ENCODE measurements at places on chromosomes 12 and 14.

GRCh38 chr12:92144631-92145480, 790 bp downstream of the BTG1 start:
- DNase-seq, result peak; percentile 55

DNA sequence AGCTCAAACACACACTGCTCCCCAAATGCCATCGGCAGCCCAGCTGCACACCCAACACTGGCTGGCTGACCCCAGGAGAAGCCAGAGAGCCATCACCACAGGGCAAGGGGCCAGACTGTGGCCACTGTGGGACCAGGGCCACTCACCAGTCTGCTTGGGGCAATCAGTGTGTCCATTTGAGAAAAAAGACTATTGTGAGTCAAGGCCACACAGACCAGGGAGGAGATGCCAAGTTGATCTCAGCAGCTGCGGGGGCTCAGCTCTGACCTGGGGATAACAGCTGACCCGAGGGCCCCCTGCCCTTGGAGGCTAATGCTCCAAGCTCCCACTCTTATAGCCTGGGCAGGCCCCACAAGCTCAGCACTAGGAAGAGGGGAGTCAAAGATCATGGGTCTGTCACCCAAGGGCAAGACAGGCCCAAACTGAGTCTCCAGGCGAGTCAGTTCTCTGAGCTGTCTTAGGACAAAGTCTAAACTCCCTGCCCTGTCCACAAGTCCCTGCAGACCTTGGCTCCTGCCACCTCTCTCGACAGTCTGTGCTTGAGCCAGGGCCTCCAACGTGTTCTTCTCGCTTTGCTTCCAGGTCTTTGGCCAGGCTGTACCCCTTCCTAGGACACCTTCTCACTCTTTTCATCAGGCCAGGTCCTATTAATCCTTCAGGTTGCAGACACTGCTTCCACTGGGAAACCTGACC, 30.1 kb upstream of the PNMA1 start:
- no peak for DNase-seq

GRCh38 chr12:76084863-76085519, 506 bp upstream of the NAP1L1 start:
- DNase-seq, result no peak

GRCh38 chr14:104803912-104804410, 3.1 kb downstream of the ZBTB42 start:
- no peak for DNase-seq

DNA sequence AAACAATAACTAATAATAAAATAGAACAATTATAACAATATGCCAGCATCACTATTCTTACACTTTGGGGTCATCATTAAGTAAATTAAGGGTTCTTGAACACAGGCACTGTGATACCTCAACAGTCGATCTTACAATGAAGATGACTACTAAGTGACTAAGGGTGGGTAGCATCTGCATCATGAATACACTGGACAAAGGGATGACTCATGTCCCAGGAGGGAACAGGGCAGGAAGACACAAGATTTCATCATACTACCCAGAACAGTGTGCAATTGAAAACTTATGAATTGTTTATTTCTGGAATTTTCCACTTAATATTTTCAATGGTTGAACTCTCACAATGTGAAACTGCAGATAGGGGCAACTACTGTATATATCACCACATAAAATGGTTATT, 19.7 kb downstream of the TSPAN19 start:
- DNase-seq, result no peak

DNA sequence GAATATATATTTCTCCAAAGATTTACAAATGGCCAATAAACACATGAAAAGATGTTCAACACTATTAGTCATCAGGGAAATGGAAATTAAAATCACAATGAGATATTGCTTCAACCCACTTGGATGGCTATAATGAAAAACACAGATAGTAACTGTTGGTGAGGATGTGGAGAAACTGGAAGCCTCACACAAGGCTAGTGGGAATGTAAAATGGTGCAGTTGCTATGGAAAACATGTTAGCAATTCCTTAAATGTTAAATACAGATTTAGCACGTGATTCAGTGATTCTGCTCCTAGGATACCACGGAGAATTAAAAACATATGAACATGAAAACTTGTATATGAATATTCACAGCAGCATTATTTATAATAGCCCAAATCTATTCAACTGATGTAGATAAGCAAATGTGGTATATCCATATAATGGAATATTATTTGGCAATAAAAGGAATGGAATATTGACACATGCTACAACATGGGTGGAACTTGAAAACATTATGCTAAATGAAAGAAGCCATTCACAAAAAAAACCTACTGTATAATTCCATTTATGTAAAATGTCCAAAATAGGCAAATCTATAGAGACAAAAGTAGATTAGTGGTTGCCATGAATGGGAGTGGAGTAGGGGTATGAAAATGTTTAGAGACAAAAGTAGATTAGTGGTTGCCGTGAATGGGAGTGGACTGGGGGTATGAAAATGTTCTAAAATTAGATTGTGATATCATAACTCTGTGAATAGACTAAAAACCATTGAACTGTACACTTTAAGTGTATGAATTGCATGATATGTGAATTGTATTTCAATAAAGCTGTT, 227.1 kb upstream of the DDHD1 start:
- no peak for DNase-seq

- no peak for DNase-seq
Measured at GRCh38 chr14:22533057-22533704, 55.8 kb downstream of the DAD1 start.

DNA sequence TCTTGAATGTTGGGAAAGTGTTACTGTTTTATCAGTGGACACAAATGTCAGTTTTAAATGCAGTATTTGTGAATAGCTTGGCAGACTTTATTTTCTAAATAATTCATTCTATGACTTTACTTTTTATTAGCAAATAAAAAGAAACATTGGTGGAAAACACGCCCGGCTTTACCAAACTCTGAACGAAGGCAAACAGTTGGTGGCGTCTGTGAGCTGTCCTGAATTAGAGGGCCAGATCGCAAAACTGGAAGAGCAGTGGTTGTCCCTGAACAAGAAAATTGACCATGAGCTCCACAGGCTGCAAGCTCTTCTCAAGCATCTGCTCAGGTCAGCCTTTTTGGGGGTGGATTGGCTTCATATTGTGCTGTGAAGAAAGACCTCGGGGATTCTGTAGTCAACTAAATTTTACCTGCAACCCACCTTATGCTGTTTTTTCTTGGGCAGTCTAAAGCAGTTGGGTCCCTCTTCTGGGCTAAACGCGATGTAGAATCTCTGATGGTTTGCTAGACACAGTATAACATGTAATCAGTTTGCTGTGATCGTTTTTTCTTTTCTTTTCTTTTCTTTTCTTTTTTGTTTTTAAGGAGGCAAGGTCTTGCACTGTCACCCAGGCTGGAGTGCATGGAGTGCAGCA, 156.4 kb downstream of the ESR2 start:
- no peak for DNase-seq

DNA sequence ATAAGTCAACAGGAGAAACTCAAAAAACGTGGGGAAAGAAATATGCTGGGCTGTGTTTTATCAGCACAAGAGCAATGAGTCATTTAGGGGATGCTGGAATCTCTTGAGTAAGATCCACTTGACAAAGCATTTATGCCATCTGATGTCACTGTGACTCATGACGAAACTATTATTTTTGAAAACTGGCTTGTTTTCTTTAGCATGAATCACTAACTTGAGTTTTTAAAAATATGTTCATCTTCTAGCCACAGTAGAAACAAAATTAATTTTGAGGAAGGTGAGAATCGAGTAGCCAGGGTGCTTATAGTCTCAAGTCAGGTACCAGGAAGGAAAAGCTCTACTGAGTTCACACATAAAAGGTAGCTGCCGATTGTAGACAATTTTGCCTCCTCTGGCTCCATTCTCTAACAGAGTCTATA, 456.2 kb upstream of the MGAT4C start:
- no peak for DNase-seq

- DNase-seq, result no peak
Measured at GRCh38 chr14:61106271-61106958, 125.4 kb downstream of the SLC38A6 start.

DNA sequence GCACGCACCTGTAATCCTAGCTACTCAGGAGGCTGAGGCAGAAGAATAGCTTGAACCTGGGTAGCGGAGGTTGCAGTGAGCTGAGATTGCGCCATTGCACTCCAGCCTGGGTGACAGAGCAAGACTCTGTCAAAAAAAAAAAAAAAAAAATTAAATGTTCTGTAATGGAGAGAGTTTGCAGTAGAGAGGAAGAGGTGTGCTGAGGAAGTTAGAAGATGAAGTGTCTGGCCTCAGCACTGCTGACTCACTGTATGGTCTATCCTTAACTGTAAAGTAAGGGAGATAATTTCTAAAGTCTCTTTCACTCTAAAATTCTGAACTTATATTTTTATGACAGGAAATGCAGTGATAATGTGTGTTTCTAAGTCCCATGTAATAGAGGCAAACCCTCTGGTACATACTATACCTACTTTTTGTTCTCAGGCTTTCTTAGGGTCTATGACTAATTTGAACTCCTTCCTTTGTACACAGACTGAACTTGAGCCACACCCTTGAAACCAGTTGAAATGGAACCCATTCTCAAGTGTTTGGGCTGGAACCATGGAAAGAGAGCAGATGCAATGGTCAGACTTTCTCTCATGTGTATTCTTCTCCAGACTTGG, 278.1 kb upstream of the FAR2 start:
- no peak for DNase-seq

- no peak for DNase-seq
Measured at GRCh38 chr14:104982548-104983230, 2.9 kb upstream of the CLBA1 start.

DNA sequence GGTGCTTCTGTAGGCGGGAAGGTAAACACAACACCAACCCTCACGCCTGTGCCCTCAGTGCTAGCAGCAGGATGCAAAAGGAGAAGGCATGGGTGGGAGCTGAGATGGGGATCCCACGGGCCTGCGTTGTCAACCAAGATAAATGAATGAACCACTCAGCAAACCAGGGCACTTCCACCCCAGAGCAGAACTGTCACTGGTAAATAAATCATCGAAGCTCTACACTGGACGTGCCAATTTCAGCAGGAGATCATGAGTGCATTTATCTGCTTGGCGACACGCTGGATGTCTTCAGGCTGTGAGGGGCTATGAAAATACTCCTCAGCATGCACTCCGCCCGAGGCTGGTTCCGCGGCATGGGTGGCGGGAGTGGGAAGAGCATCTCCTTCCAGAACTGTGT, 33.2 kb downstream of the HSPB8 start:
- no peak for DNase-seq

DNA sequence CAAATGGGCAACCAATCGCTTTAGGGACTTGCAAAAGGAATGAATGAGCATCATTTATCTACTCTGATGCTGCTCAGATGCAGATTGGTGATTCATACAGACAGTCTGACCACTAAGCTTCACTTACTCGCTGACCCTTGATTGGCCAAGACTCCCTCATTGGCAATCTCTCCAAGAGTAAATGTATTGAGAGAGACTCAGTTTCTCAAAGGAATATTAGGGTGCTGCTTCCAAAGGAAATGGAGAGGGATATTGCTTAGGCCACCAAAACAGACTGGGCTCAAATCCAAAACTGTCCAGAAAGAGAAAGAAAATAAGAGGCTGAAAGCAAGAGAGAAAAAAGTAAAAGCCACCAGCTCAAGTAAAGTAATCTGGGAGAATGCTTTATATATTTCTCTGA, 785.2 kb downstream of the GALC start:
- DNase-seq, result no peak

- no peak for DNase-seq
Measured at GRCh38 chr14:85280074-85280473, 249.9 kb upstream of the FLRT2 start.

GRCh38 chr14:72500234-72500838, 393.6 kb downstream of the DPF3 start:
- DNase-seq, result no peak

GRCh38 chr14:69317780-69318179, 57.8 kb downstream of the GALNT16 start:
- no peak for DNase-seq

GRCh38 chr14:104879983-104880565, 15.0 kb downstream of the CEP170B start:
- no peak for DNase-seq

- DNase-seq, result no peak
Measured at GRCh38 chr14:58701156-58701555, 63.4 kb downstream of the DACT1 start.

DNA sequence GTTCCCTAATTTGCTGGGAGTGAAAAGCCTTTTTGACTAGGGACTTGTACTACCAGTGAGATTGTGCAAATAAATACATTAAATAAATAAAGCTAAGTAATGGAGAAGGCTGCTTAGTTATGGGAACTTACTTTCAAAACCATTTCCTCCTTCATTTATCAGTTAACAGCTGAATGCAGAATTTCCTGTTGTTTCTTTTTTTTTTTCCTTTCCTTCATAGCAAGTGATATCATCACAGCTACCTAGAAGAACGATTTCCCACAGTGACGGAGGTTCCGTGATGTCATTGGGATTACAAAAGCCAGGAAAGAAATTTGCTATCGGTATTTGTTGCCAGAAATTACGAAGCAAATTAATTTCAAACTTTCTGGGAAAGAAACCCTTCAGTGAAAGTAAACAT, 42.1 kb upstream of the SOCS2 start:
- DNase-seq, result no peak

GRCh38 chr12:81863406-81863805, 104.3 kb upstream of the PPFIA2 start:
- DNase-seq, result no peak

GRCh38 chr14:94288610-94289465, 4.2 kb downstream of the SERPINA10 start:
- no peak for DNase-seq

GRCh38 chr12:111842556-111843396, 748 bp downstream of the MAPKAPK5 start:
- DNase-seq, result peak; percentile 45

- no peak for DNase-seq
Measured at GRCh38 chr14:77347751-77348150, 26.9 kb downstream of the GSTZ1 start.

- DNase-seq, result no peak
Measured at GRCh38 chr12:78418919-78419318, 445.7 kb upstream of the SYT1 start.

DNA sequence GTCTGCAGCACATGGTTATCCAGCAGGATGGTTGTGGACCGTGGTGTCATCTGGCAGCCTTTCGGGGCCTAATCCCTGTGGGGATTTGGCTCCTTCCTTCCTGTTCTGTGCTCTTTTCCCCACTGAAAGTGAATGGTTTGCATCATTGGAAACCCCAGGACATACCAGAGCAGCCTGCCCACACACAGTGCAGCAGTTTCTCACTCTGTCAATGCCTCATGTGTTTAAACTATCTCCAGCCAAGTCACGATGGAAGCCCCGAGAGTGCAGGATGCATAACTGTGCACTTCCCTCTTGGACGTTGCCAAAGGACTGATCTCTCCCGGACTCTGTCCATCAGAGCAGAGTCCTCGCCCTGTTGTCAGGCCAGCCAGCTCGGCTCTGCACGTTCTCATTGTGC, 29.0 kb upstream of the AMN start:
- DNase-seq, result no peak

GRCh38 chr14:61379639-61380184, 58.3 kb downstream of the PRKCH start:
- no peak for DNase-seq

DNA sequence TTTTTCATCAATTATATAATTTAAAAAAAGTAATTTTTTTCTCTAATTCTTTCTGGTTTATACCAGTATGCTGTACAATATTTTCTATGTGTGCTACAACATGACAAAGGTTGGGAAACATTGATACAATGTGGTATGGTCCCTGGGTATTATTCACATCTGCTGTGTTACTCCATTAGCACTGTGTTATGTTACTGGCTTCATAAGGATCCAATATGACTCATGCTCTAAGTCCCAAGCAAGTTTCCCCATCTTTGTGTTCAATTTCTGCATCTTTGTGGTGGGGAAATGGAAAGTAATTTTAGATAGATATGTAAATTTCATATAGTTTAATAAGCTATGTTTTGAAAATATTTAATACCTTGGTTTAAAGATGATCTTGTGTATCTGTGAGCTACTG, 35.8 kb downstream of the FBXO33 start:
- DNase-seq, result no peak

GRCh38 chr12:94458877-94459727, 565 bp downstream of the CEP83 start:
- DNase-seq, result no peak

Measured in stimulated activated CD4-positive, alpha-beta T cell treated with anti-CD3 and anti-CD28 coated beads, Interleukin-4, amount 100 ng/mL, for 24 hours (primary cell).